ENCODE measurements at places on chromosomes 7 and 10.

GRCh38 chr7:129468547-129468946 is 33.8 kb upstream of the SMKR1 start:
- DNase-seq, result no peak

- no peak for DNase-seq
Observed at GRCh38 chr7:38220452-38220851, 42.4 kb downstream of the STARD3NL start.

- no peak for DNase-seq
Observed at GRCh38 chr10:43739161-43739560, 90.5 kb upstream of the ZNF32 start.

- DNase-seq, result no peak
Observed at GRCh38 chr7:18590744-18591340, 95.3 kb downstream of the HDAC9 start.

DNA sequence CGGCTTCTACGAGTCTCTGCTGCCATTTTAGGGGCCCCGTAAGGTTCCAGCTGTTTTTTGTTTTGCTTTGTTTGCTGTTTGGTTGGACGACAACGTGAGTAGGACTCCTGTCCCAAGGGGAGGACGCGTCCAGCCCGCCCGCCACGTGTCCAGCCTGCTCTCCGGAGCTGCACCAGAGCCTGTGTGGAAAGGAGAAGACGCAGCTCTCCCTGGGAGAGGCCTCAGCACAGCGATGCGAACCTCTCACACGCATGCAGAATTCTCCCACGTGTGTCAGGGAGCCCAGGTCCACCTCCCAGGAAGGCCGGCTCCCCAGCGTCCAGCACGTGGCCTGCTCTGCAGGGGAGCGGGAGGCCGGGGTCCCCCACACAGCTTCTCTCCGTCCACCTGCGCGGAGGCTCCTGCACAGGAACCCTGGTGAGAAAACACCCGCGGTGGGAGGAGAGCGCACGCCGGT is 36.4 kb upstream of the DNAJB6 start:
- no peak for DNase-seq

Measured in stimulated activated CD4-positive, alpha-beta T cell treated with anti-CD3 and anti-CD28 coated beads, Interleukin-12 subunit alpha, Interleukin-12 subunit beta, amount 100 ng/mL, for 48 hours (primary cell).